ENCODE measurements at places on chromosomes 12 and 14.

DNA sequence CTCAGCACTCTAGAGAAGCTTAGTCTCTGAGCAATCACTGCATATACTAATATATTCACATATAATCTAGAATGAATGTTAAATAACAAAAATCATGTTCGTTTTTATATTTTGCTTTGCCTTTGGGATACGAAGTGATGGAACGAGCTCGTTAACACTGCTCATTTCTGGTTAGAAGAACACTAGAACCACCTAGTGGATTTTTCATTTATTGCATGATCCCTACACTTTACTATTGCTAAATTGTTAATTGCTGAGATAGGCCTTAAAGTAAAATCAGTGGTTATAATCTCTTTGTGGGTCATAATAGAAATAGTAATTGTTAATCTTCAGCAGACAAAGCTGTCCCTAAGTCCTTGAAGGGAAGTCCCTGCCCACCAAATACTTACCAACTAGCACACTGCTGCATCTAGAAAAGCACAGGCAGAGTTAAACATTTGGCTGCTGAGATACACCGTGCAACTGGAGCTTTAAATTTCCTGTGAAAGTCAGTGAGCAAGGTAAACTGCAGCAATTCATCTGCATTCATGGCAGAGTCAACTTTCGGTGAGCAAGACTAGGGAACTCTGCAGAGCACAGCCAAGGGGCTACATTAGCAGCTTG lies 353.7 kb downstream of the APAF1 start:
- DNase-seq = no peak

DNA sequence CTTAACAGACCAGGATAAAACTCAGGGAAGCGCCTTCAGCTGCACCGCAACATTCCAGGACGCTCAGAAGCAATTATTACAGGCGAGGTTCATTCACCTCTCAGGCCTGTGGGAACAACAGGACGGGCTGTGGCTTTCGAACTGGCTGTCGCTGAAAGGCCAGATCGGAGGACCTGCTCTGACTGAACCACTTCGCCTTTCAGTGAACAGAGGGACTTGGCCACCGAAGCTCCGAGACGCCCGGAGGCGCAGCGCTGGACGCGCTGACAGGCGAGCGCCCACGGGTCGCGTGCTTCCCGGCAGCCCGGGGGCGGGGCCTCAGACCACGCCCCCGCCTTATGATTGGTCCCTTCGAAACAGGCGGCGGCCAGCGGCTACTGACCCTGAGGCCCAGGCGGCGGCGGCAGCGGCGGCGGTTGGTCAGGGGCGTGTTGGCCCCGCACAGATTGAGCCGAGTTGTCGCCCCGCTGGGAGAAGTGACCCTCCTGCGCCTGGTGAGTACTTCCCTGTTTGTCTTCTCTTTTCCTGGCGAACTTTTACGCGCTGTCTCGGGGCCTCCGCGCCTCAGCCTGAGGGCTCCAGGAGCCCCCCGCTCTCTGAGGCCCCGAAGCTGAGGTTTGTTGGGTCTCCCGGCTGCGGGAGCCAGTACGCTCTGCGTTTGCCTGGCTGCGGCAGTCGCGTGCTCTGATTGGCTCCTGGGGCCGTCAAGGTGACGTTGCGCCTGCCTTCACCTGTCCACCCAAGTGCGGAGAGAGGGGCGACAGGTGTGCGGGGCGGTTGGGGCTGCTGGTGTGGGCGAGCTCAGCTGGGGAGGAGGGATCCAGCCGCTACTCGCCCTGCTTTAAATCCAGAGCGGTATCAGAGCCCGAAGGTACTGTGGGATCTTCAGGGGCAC lies at the start of gene GAS2L3:
GAS2L3 (plus strand) TSS at position 393 of the 895 bp plus-strand sequence. CDS start 21,221 bp downstream, outside the sequence.
- DNase-seq = no peak

DNA sequence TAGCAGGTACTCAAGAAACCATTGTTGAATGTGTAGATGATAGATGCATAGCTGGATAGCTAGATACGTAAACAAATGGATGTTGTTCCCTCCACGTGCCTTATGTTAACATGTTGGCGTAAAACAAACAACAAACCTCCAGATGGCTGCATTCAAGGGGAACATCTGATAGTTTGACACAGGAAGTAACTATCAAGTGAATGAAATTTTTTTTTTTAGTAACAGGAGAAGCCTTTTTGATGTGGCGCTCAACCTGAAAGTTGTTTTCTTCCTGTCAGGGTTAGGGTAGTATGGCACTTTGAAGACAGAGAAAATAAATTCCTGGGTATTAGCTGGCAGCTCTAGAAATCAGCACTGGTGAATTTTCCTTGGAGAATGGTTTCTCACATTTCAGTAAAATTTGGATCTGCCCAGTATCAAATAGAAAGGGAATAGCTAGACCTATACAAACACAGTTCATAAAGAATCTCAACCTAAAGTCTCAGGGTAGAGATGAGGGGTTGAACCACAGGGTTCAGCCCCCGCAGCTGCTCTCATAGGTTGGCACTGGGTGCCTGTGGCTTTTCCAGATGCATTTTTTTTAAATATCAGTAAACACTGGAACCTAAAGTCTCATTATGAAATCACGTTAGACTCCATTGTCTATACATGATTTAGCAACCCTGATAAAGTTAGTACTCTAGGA lies 18.8 kb upstream of the RAP1B start:
- no peak for DNase-seq

GRCh38 chr12:108514468-108514972 lies 557 bp upstream of the FICD start:
- DNase-seq = no peak

GRCh38 chr12:55946553-55946952 lies 15.6 kb downstream of the DGKA start:
- no peak for DNase-seq

GRCh38 chr12:96398424-96399119 lies 1.7 kb downstream of the CDK17 start:
- no peak for DNase-seq

GRCh38 chr12:79844693-79845092 lies 90.2 kb downstream of the PPP1R12A start:
- DNase-seq = no peak

GRCh38 chr12:85152311-85152729 lies 116.2 kb downstream of the LRRIQ1 start:
- DNase-seq = no peak

DNA sequence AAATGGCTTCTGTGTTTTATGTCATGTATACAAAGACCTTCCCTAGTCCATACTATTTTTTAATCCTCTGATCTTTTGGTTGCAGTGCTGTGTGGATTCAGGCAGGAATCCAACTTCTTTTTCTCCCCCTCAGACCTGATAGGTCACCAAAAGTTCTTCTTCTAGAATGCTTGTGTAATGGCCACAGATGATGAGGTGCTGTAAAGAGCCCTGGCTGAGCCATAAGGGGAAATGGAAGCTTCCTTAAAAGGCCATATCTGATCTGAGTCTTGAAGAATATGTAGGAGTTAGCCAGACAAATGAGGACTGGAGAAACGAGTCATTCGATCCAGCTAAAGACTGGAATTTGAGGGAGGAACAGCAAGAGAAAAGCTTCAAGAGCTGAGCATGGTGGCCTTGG lies 353.9 kb downstream of the PCNX1 start:
- no peak for DNase-seq

DNA sequence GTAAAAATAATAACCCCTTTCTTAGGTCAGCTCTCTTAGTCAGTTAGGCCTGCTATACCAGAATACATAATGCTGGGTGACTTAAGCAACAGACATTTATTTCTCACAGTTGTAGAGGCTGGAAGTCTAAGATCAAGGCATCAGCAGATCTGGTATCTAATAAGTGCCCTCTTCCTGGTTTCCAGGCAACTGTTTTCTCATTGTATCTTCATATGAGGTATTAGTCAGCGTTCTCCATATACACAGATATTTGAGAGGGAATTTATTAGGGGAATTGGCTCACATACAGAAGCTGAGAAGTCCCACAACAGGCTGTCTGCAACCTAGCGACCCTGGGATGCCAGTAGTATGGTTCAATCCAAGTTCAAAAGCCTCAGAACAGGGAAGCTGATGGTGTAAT lies 896.0 kb downstream of the GALC start:
- DNase-seq = no peak

DNA sequence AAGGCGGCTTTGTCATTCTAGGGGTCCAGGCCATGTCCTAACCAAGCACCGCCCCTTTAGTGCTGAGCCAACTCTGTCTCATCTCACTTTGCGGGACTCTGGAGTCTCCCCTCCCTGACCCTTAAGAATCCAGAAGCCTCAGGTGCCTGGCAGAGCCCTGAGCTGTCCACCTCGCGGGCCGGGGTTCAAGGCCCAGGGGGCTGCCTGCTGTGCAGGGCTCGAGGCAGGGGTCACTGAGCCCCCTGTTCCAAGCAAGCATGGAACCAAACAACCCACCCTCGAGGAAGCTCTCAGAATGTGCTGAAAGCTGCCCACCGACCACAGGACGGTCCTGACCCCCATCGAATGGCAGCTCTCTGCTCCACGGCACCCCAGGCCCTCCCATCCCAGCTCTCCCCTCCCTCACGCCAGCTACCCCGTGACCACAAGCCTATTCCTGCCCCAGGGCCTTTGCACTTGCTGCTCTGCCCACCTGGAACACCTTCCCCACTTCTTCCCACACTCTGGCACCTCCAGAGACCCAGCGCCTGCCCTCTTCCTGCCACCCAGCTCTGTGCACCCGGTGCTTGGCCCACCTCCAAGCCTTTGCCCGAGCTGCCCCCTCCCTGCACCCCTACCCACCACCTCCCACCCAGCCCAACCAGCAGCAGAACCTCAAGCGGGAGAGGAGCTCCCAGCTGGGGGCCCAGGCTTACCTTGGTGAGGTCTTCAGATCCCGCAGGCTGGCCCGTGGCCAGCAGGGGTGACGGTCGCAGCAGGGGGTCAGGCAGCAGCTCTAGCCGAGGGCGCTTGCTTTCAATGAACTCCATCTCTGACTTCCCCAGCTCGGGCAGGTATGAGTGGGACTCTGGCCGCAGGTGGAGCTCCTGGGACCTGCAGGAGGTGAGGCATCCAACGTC lies 84.3 kb downstream of the NCOR2 start:
- no peak for DNase-seq

- DNase-seq = no peak
Observed at GRCh38 chr12:12017798-12018197, 52.9 kb upstream of the BCL2L14 start.

GRCh38 chr14:58129208-58129607 lies 22.8 kb downstream of the ARMH4 start:
- no peak for DNase-seq

DNA sequence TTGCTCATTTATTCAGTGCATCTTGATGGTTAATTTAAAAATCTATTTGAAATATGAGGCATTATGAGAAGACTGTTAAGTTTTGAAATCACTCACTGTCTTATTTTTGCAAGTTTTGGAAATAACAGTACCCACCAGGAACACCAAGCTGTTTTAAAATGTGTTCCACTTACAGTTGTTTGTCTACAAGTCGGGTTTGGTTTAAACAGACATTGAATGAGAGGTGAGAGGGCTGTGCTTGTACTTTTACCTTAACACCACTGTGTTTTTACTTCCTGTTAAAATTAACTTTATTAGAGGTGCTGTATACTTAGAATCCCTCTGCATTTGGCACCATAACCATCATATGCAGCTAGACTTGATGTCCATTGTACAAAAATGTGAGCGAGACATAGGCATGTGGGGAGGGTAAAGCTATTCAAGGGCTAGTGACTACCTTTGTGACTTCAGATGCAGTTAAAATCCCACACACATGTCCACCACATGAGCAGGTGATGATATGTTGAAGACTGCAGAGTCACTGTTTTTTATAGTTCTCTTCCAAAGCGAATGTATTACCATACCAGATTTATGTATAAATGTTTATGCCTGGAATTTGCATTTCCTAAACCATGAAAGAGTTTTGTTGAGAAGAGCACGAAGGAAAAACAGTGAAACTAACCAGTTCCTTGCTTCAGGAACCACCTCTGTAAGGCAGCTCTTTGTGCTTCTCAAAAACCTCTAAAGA lies 12.9 kb downstream of the ELK3 start:
- no peak for DNase-seq

DNA sequence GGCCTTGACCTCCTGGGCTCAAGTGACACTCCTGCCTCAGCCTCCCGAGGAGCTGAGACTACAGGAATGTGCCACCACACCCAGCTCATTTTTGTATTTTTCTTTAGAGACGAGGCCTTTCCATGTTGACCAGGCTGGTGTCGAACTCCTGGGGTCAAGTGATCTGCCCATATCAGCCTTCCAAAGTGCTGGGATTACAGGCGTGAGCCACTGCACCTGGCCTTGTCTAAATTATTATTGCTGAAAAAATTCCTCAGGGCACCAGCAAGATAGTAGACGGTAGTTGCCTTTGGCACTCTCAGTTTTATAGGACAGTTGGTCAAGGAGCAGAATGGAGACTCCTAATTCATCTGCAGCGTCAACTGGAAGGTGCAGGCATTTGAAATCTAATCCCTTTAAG lies 2.5 kb upstream of the AICDA start:
- no peak for DNase-seq

- DNase-seq = no peak
Observed at GRCh38 chr14:101087614-101088394, 184.3 kb upstream of the RTL1 start.

DNA sequence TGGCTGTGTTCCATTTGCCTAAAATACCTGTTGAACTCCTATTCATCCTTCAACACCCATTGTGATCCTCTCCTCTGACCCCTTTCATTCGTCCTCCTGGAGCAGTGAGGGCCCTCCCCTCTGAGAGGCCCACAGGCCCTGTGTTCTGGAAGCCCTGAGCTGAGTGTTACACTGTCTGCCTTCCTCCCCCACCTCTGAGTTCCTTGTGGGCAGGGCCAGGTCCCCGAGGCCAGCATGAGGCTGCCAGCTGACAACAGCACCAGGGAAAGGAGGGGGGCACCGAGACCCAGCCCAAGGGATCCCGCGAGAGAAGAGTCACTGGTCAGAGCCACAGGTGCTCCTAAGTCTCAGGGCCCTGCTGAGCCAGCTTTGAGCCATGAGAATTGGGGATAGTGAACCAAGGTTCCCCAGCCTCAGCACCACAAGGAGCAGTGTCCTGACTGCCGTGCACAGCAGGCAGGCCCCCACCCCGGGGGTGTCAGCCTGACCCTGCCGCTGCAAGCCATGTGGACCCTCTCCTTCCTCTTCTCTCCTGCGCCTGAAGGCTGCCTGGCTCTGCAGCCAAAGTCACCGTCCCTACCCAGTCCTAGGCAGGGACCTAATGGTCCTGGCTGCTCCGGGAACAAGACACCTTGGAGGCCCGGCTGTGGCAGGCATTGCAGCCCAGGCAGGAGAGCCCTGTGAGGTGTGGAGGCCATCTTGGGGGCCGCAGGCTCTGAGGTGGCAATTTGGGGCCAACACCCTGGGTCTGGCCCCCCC lies 52.5 kb downstream of the BEGAIN start:
- no peak for DNase-seq

DNA sequence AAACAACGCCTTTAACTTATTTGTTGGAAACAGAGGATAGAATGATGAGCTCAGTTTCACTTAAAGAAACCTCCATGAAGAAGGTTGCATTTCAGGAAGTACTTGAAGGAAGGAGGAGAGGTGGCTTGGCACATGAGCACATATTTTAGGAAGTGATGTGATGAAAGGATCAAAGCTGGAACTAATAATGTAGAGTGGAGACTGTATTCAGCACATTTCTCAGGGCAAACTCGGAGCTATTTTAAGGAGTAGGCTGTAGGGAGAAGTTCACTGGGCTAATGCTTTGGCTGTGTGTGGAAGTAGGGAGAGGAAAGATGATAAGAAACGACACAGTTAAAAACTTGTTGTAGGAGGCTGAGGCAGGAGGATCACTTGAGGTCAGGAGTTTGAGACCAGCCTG lies 272.8 kb downstream of the AKAP6 start:
- no peak for DNase-seq

- no peak for DNase-seq
Observed at GRCh38 chr14:73943083-73943482, 6.8 kb downstream of the FAM161B start.
